ENCODE measurements at places on chromosomes 12 and 14.

GRCh38 chr12:96766232-96766631 is 140.8 kb upstream of the NEDD1 start:
- no peak for DNase-seq

DNA sequence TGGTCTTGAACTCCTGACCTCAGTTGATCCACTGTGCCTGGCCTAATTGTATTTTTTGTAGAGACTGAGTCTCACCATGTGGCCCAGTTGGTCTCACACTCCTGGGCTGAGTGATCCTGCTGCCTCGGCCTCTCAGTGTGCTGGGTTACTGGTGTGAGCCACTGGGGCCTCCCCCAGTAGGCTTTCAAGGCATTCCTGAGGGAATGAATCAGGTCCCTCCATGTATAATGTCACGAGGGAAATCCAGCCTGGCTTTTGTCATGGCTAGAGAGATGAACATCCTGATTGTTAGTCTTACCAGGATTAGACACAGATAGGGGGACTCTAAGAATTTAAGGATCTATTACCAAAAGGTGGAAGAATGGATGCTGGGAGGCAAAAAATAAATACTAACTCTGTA is 51.9 kb downstream of the CPSF2 start:
- no peak for DNase-seq

GRCh38 chr14:69685716-69686115 is 74.3 kb downstream of the SUSD6 start:
- DNase-seq, result no peak

DNA sequence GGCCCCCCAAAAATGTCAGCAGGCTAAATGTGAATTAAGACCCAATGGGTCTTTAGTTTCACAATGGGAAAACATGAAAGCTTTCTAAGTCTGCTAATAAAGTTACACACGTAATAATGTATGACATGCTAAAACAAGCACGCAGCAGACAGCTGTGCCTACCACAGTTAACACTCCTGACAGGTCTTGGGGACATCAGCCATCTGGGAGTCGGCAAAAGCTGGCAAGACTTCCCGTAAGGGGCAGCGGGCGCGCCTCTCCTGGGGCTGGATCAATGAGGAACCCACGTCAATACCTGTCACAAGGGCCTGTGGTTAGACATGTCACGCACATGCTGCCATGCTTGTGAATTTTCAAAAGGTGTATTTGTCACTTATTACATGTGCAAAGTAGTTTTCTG is 45.0 kb downstream of the ACTN1 start:
- no peak for DNase-seq

DNA sequence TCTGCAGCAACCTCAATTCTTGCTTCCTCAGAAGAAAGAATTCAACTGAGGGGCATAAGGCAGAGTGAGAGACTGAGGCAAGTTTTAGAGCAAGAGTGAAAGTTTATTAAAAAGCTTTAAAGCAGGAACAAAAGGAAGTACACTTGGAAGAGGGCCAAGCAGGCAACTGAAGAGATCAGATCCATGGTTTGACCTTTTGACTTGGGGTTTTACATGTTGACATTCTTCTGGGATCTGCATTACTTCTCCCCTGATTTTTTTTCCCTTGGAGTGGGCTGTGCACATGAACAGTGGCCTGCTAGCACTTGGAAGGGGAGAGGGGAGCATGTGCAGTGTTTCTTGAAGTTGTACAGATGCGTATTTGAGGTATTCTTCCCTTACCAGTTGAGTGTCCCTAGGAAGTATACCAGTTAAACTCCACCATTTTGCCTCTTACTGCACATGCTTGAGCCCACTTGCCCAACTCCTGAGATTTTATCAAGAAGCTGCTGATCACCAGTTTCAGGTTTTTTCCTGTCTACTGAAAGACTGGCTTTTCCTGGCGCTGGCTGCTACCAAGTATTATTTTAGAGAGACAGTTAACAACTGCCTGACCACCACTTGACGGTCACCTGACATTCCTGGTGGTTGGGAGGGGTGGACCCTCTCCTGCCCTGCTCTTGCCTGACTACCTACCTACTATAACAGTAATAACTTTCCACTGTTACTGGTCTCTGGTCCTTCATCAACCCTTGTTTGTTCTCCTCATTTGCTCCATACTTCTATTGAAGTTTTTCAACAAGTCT is 26.0 kb upstream of the TMTC2 start:
- DNase-seq, result no peak

- no peak for DNase-seq
Observed at GRCh38 chr12:52525661-52526499, 5.7 kb upstream of the KRT5 start.

- no peak for DNase-seq
Observed at GRCh38 chr12:24773996-24774395, 174.9 kb downstream of the BCAT1 start.

DNA sequence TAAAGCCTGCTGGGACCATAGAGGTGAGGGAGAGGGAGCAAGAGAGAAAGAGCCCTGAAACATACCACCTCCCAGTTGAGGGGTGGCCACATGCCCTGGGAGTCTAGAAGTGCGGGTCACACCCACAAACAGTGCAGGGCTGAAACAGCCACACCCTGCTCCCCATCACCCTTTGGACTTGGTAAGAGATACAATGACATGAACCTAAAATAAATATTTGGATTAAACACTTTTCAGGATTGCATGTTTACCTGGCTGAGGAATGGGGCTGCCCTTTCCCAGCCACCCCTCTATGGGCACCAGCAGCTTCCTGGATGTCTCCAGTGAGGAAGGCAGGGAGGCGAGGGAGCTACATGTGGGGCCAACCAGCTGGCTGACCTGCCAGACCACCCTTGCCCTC is 39.0 kb upstream of the TC2N start:
- DNase-seq, result no peak
